Stimulated activated CD8-positive, alpha-beta memory T cell treated with anti-CD3 and anti-CD28 coated beads, Interleukin-12 subunit alpha, Interleukin-12 subunit beta, amount 100 ng/mL, for 4 hours (primary cell): ENCODE measurements at places on chromosomes 6 and 20.

DNA sequence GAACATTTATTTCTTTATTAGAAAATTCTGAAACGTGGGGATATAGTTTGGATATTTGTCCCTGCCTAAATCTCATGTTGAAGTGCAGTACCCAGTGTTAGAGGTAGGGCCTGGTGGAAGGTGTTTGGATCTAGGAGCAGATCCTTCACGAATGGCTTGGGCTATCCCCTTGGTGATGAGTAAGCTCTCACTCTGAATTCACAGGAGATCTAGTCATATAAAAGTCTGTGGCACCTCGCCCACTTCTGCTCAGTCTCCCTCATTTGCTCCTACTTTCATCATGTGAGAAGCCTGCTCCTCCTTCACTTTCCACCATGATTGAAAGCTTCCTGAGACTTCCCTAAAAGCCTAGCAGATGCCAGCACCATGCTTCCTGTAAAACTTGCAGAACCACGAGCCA lies 96.8 kb upstream of the GJE1 start:
- no peak for DNase-seq

- no peak for DNase-seq
Observed at GRCh38 chr20:2859330-2860121, 13.8 kb upstream of the PTPRA start.

DNA sequence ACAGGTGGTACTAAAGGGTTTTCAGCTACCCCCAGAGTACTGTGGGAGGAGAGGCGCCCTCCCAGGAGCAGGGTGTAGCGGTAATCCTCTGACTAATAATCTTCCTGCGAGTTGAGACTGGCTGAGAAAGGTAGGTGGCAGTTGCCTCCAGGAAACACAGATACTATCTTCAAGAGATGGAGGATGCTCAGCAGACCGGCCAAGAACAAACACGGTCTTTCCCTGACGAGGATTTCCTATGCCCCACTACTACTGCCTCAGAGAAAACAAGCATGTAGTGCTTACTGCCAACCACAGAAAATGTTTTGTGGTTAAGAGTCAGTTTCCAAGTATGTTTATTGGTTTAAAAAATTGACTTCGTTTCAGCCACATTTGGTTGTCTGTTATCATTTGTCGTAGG lies 26.8 kb downstream of the C6orf89 start:
- DNase-seq: peak; percentile 15

DNA sequence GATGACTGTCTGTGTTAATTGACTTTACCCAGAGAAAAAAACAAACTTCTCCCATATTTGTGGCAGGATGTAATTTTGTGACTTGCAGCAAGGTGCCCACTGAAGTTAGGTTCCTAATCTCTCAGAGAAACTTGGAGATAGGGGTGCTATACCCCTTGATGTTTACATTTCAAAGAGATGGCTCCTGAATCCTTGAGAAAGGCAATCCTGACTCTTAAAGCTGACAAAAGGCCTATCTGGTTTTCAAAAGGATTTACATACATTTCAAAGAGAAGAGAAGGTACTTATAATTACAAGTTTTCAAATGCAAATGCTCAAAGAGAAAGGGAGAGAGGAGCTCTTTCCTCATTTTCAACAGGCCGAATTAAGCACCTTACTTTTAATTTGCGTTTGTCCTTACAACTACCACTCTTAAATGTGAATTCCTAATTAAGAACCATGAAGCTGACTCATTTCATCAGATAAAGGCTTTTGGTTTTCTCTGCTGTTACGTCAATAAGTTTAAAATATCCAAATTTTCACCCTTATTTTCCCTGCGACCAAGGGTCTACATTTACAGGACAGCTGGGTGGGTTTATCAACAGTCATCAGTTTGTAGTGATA lies 711.8 kb upstream of the MAP3K7 start:
- no peak for DNase-seq

GRCh38 chr6:162026843-162027242 lies 700.7 kb downstream of the PRKN start:
- no peak for DNase-seq

GRCh38 chr6:45300736-45301135 lies 27.4 kb upstream of the RUNX2 start:
- no peak for DNase-seq

DNA sequence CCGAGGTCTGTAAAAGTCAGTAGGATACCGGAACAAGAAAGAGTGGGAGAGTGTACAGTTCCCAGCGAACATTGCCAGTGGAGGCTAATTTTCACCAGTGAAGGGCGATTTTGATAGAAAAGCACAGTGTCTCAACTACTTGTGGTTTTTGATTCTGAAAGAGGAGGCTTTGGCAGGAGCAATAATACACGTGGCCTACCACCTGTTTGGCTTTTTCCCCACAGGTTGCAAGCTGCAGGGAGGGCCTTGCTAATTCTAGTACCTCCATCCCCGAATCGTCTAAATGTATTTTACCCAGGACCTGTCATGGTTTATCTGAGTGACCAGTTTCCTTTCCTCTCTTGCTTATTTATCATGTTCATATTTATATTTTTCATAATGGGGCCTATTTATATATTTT lies 3.3 kb upstream of the EFCAB8 start:
- DNase-seq: no peak

- no peak for DNase-seq
Observed at GRCh38 chr20:59735486-59735885, 131.1 kb downstream of the PHACTR3 start.

GRCh38 chr6:148590883-148591282 lies 155.9 kb upstream of the UST start:
- no peak for DNase-seq

DNA sequence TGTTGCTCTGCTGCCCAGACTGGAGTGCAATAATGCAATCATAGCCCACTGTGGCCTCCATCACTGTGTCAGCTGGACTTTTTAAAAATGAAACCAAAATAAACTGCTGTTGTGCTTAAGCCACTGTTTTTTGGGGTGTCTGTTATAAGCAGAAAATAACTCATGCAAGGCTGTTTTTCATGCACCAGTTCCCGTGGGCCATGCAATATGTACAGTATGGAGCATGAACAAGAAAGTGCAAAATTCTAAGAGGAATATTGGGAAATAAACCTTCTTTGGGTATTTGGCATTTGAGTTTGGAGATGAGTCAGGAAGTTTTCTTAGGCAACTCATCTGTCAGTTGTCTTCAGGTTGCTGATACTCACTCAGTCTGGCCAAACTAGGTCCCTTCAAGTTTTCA lies 14.9 kb upstream of the ZFAND3 start:
- no peak for DNase-seq

DNA sequence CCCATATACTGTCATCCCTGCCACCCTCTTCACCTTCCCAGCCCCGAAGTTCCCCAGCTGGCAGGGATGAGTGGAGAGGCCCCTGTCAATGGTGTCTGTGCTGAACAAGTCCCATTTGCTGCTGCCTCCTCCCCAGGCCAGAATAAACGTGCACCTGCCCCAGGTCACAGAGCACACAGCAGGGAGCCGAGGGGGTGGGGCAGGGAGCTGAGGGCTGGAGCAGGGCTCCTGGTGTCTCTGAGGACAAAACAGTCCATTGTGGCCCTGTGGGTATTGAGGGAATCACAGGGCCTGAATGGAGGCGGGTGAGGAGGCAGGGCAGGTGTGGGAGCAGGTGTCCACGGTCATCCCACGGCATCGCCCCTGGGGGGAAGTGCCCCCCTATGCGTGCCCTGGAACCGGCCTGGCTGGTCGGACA lies 55.8 kb downstream of the SNAI1 start:
- no peak for DNase-seq

DNA sequence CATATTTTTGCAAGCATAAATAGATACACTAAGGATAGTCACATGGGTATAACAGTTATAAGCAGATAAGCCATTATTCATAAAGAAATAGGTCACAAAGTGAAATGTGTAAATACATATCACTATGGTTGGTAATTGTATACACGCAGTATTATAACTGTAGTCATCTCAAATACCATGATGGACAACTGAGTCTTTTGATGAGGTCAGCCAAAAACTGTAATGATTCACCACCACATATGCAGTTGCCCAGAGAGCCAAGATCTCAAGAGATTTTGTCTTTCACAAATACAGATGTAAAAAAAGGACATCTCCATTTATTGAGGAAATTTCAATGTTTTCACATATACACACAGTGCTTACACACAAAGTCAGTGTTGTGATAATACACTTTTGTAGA lies 28.3 kb downstream of the ZNF292 start:
- DNase-seq: no peak

DNA sequence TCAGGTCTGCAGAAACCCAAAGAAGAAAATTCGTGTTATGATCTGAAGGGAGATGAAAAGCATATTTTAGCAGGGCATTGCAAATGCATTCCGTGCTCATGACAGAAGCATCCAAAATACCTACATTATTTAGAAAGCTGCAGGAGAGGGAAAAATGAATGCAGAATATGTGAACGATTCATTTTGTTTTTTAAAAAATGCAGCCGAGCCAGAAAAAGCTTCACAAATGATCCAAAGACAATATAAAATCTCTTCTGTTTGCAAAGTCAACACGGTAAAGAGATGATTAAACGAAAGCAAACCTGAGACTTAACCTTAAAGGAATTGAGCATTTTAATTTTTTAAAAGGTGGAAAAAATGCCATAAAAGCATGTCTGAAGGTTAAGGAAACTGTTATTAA lies 136.1 kb upstream of the SULF2 start:
- no peak for DNase-seq

- no peak for DNase-seq
Observed at GRCh38 chr20:31712564-31713311, 9.9 kb downstream of the BCL2L1 start.

DNA sequence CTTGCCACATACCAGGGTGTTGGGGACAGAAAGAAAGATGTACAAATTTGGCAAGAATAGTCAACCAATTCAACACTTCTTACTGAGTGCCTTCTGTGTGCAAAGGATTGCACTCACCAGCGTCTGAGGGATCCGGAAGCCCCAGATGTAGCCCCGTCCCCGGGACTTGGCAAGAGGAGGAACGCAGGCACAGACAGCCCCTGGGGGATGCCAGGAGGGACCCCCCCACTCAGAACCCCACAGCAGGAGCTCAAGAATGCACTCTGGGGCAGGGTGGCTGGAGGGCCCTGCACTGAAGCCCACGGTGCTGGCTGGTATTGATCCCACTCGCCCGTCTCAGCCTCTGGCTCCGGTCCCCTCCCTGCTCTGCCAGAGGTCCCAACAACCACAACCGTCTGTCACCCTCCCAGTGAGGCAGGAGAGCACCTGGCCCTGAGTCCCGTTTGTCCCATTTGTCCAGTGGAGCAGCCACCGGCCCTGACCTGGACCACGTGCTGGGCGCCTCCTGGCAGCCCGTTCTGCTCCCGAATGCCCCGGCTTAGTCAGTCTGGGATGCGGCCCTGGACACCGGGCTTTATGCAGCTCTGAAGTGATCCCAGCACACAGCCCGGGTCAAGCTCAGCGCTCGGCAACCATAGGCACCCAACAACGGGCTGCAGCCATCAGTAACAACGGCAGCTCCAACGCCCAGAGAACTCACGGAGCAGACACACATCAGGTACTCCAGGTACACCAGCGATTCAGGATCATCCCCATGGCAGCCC lies 128.7 kb downstream of the DLL1 start:
- no peak for DNase-seq
